ENCODE measurements at places on chromosomes 13 and 19.

DNA sequence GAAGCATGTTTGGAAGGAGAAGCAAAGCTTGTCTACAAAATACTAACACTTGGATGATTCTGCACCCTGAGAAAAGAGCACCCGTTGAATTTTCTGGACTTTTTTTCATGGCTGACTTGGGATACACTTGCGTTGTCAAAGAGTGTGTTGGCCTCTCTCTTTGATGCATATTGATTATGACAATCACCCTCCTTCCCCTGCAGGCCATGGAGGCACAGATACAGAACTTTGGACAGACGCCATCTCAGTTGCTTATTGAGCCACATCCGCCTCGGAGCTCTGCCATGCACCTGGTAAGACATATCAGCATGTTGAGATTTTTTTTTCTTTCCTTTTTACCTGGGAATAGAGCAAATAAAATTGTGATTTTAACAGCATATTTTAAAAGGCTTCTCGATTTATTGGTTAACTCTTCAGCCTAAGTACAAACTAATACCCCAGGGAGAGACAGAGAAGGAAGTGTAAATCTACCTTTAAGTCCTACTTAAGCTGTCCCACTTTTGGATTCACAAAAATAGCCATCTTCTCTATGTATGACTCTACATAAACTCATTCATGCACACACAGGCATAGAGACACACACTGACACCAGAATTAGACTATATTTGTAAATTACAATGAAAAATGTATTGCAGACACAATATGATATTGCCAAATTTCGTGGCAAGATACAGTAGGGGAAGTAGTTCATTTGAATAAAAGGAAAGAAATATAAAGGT, 169.7 kb upstream of the MAB21L1 start:
- no peak for DNase-seq

DNA sequence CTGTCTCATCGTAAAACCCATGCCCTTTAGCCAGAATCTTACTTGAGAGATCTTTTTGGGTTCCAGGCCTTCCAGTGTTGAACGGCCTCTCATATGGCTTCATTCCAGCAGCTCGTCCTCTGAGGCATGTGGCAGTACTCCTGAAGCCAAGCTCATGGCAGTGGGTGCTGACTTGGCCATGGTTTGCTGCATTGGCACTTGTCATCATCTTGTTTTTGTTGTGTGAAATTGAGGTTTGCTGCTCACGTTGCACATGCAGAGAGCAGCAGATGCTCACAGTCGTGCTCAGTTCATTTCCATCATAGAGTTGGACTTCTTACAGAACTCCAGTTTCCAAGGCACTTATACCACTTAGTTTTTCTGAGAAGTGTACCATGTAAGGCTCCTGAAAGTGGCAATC, 14.9 kb downstream of the TEX29 start:
- DNase-seq = no peak

GRCh38 chr13:74136084-74136658, 2.0 kb upstream of the KLF12 start:
- peak; percentile 18 for DNase-seq

DNA sequence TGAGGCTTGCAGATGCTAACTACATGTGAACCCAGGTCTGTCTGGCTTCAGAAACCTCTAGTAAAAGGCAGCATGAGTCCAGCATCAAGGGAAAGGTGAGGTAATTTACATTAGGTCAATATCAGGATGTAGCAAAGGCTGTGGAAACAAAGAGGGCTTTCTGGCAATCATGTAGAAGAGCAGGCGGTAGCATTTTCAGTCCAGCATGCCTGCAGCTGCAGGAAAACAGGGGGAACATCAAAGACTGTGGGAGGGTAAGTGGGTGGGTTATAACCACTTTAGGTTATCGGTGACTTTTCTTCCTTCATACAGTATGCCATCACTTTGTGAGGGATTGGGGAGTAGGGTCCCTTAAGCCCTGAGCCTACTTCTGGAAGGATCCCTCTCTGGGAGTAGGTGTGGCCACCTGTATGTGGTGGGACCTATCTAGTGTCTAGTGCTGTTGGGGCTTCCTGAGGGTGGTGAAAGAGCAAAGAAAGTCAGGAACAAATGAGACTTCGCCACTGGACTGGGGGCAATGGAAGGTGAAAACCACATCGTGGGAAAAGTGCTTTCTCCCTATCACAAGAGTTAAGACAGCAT, 10.8 kb downstream of the SUGP2 start:
- no peak for DNase-seq

- DNase-seq = no peak
Observed at GRCh38 chr13:23473221-23473620, 39.7 kb upstream of the SACS start.

- DNase-seq = no peak
Observed at GRCh38 chr13:43036351-43037250, 13.2 kb downstream of the DNAJC15 start.

GRCh38 chr13:87972568-87972967, 301.4 kb downstream of the SLITRK5 start:
- no peak for DNase-seq

DNA sequence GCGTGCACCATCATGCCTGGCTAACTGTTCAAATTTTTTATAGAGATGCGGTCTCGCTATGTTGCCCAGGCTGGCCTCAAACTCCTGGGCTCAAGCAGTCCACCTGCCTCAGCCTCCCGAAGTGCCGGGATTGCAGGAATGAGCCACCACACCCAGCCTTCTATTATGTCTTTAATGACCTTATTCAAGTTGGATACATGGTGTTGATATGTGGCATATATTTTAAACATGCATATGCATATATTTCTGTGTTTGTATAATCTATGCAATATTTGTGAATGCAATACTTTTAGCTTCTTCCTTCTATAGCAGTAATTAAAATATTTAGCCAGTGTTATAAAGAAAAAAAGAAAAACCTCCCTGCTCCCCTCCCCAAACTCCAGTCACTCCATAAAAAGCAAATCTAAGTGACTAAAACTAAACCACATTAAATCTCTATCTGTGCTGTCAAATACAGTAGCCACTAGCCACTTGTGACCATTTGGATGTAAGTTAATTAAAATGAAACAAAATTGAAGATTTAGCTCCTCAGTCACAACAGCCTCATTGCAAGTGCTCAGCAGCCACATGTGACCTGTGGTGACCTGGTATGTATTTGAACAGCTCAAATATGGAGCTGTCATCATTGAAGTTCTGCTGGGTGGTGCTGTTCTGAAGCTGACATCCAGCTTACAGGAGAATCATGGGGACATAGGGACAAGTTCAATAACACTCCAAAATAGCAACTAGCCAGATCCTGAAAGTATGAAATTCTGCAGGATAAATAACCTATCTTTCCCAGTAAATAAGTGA, 27.4 kb downstream of the FCGBP start:
- no peak for DNase-seq

DNA sequence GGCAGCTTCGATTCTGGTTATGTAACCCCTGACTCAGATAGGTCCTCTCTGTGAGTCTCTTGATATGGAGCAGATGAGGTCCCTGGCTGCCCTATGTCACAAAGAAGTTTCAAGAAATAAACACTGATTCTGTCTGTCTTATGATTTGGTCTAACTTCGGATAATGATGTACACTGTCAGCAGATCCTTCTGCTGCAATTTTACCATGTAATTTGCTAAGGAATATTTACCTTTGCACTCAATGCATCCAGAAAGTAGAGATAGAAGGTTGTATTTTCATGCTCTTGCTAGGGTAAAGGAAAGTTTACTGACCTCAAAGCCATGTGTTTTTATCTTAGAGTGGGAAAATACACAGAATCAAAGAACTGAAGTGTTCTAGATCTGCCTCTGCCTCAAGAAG, 98.2 kb downstream of the KLF5 start:
- DNase-seq = no peak

DNA sequence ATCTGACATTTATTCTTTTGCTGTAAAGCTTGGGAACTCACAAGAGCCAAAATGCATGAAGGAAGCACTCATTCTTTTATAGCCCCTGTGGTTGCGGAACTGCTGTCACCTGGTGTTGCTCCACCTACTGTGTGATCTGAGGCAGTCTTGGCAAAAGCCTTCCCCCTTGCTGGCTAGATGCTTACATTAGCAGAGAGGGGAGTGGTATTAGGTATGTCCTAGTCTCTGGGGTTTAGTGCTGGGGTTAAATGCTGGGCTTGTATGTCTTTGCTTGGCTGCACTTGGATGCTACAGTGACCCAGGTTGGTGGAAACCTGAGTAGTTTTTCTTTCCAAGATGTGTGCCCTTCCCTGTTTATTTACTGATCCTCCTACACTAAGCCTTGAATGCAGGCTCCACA, 99.3 kb downstream of the WDFY2 start:
- DNase-seq = no peak

- DNase-seq = no peak
Observed at GRCh38 chr19:7850945-7851622, 21.1 kb downstream of the EVI5L start.

DNA sequence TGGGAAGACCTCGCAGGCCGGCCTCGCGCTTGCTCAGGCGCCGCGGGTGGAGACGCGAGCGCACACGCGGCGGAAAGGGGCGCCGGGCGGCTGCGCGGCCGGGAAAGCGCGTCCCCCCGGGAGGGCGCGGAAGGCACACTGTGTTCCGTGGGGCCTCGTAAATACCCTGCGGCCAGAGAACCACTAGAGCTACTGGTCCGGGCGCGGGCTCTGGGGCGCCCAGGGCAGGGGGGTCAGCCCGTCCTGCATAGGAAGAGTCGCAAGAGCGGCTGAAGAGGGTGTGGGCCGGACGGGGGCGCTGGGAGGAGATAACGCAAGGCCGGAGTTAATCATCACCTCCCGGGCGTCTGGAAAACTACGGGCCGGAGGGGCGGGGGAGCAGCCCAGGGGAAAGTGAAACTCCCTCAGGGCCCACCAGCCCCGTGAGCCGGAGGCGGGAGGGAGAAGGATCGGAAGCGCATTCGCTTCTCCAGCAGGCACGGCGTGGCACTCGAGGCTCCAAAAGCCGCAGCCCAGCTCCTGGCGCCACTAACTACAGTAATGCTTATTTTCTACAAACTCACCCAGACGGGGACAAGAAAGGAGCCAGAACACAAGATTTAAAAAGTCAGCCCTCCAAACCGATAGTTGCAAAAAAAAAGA, 1.1 kb upstream of the WBP4 start:
- DNase-seq = peak; percentile 55

DNA sequence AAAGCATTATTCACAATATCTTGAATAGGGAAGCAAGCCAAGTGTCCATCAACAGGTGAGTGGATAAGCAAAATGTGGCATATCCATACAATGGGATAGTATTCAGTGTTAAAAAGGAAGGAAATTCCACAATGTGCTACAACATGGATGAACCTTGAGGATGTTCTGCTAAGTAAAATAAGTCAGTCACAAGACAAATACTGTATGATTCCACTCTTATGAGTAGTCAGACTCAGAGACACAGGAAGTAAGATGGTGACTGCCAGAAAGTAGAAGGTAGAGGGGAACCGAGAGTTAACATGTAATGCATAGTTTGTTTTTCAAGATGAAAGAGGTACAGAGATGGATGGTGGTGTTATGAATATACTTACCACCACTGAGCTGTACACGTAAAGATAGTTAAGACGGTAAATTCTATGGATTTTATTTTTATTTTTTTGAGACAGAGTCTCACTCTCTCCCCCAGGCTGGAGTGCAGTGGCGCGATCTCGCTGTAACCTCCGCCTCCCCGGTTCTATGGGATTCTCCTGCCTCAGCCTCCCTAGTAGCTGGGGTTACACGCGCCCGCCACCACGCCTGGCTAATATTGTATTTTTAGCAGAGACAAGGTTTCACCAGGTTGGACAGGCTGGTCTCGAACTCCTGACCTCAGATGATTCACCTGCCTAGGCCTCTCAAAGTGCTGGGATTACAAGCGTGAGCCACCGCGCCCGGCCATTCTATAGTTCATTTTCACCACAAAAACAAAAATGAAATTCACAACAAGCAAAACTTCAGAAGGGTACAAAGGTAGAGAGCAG, 1.0 kb upstream of the CHAMP1 start:
- DNase-seq = no peak

- DNase-seq = no peak
Observed at GRCh38 chr13:30194906-30195305, 112.4 kb downstream of the KATNAL1 start.

DNA sequence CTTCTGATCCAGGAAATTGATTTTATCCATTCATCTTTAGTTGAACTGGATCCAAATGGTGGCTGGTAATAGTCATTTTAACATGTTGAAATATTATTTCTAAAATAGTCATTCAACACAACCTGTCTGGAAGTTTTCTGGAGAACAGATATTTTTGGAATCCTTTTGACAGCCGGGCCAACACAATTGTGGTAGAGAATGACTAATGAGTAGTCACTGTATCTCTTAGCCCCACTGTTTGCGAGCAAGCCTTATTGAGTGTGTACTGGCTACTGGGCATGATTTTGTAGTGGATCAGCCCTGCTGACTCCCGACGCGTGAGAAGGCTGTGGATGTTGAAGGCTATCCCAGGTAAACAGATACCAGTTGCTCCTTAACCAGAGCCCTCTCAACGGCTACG, 383.4 kb downstream of the ZNF536 start:
- DNase-seq = no peak

GRCh38 chr13:75685239-75685697, 49.1 kb downstream of the LMO7 start:
- no peak for DNase-seq

DNA sequence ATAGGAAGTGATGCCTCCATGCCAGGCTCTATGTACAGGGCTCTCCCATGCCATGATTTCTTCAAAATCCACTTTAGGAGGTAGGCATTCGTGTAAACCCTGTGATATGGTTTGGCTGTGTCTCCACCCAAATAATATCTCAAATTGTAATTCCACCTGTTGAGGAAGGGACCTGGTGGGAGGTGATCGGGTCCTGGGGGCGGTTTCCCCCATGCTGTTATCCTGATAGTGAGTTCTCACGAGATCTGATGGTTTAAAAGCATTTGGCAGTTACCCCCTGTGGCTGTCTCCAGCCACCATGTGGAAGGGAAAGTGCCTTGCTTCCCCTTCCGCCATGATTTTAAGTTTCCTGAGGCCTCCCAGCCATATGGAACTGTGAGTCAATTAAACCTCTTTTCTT, 8.1 kb downstream of the SARS2 start:
- DNase-seq = no peak

- no peak for DNase-seq
Observed at GRCh38 chr19:37551129-37551993, 43.2 kb downstream of the ZNF571 start.

- DNase-seq = no peak
Observed at GRCh38 chr19:40954573-40954972, 36.5 kb upstream of the CYP2B6 start.

DNA sequence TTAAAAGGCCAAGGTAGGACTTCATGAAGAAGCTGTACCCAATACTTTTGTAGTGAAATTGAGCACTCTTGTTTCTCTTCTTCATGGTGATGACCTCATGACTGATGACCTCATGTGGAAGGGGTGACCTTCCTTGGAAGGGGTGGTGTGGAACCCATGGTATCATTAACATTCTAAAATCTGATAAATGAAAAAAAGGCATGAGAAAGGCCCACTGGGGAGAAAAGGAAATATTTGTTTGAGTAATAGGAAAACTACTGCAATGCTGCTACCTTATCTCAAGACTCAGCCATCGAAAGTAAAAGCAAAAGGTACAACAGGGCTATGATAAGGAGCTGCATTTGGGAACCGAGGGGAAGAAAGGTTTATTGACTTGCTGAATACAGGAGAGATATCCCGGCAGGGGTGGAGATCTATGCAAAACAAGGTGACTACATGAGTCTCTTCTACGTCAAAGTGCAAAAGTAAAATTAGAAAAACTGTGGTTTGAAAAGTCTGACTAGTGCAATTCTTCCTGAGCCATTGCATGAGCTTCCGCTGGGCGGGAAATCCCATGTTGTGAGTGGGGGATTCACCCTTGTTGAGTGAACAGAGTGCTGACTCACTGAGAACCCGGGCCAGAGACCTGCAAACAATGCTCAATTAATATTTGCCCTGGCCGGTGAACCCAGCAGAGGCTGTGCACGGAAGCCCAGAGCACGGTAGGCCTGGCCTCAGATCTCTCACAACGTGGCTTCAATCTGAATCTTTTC, 138.9 kb upstream of the RFC3 start:
- no peak for DNase-seq

Data from activated gamma-delta T cell (primary cell).